Stimulated activated CD8-positive, alpha-beta memory T cell treated with anti-CD3 and anti-CD28 coated beads, Interleukin-7, amount 100 ng/mL, for 1 hour (primary cell): ENCODE measurements at places on chromosomes 12 and 14.

DNA sequence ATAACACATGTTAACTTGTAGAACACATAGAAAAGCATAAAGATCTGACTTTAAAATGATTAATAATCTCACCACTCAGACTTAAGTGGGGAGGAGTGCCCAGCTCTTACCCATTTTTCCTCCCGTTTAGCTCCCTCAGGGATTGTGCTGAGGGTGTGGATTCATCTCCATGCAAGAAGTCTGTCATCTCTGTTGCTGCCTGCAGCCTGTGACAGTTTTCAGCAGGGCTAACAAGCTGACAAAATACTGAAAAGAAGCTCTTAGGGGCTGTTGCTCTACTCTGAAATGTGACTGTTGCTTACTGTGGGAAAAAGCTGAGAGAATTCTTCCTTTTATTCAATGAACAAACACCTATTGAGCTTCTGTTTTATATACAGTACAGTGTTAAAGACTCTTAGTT is 216.2 kb downstream of the CPNE8 start:
- no peak for DNase-seq

GRCh38 chr12:120231316-120232011 is 30.6 kb upstream of the RPLP0 start:
- peak; percentile 40 for DNase-seq

DNA sequence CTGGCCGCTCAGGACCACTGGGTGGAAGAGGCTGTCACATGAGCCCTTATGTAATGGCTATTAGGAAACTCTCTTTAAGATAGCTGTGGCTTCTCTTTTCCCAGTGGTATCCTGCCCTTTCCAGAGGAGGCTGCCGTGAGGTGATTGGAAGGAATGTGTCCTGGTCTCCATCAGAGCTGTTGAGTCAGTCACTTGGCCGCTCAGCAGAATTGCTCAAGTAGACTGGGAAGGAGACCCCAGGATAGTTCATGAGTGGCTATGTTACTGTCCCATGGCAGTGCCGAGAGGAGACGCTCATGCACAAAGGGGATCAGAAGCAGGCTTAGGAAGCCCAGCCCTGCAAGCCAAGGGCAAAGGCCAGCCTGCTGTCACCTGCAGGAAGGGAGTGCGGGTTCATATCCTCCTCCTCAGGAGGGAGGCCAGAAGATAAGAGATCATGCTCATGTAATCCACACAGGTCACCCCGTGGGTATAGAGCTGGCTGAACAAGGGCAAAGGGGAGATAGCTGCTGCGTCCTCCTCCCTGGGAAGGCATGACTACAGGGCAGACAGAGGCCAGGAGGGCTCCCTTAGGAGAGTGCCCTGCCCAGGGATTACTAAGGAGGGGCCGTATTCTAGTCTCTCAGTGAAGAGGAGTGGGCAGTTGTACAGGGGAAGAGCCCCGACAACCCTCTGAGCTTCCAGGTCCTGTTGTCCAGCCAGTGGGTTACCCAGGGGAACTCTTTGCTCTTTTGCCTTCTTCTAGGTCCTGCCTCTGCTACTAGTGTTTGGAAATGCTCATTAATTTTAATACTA is 137.0 kb upstream of the MAX start:
- no peak for DNase-seq

DNA sequence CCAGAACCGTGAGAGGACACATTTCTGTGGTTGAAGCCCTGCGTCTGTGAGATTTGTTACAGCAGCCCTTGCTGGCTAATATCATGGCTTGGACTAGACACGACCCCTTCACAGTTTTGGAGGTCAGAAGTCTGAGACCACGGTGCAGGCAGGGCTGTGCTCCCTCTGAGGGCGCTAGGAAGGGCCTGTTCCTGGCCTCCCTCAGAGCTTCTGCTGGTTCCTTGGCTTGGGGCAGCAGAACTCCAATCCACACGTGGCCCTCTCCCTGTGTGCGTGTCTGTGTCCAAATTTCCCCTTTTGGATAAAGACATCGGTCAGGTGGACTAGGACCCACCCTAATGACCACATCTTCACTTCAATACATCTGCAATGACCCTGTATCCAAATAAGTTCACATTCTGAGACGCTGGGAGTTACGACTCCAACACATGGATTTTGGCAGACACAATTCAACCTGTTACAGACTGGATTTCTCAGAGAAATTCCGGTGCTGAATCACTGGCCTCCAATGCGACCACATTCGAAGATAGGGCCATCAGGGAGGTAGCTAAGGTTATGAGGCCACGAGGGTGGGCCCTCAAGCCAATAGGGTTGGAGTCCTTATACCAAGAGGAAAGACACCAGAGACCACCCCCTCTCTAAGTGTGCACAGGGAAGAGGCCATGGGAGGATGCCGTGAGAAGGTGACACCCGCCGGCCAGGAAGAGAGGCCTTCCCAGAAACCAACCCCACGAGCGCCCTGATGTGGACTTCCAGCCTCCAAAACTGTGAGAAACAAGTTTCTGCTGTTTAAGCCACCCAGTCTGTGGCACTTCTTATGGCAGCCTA is 43.6 kb upstream of the PPP2R5C start:
- DNase-seq, result no peak

DNA sequence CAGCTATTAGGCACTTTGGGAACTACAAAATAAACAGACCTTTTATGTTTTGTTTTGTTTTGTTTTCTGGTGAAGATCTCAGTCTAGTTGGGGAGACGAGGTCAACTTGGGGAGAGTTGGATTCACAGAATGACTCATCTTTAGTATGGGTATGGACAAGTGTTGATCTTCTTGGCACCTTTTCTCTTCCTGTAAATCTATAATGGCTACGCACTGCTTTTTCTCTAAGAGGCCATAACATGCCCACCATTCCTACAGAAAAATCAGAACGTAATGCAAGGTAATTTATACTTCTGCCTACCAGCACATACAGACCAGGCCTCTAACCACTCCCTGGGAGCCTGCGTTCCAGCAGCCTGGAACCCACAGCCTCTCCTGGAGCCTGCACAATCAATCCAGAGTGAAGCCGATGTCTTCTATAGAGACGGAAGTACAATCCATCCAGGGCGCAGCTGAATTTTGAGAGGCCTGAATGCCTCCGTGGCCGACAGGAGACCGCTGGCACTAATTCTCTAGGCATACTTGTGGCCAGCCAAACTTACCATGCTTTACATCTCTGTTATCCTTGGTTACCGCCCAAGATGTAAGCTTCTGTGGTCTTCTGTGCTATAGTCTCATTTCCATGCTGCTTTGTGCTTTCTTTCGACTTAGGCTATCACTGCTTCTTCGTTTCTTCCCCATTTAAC is 717 bp downstream of the PPHLN1 start:
- no peak for DNase-seq

GRCh38 chr14:61774861-61775260 is 12.6 kb downstream of the SNAPC1 start:
- no peak for DNase-seq

- no peak for DNase-seq
Measured at GRCh38 chr12:53696285-53696654, 20.4 kb upstream of the ATP5MC2 start.

DNA sequence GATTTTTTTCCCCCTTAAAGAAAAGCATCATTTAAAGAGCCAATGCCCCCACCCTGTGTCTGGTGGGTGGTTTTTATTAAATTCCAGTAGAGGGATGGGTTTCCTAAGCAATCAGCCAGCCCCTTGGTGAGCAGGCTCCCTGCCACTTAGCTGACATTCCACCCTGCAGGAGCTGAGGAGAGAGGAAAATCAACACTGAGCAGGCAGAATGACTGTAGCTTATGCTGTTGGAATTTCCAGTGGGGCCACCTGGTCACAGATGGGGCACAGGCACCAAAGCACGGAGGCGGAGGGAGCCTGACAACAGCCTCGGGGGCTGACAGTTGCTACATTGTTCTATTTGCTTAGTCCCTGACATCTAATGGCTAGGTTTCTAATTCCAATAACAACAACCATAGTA is 127.7 kb downstream of the TMEM30B start:
- DNase-seq, result no peak

GRCh38 chr12:71691504-71692129 is 5.7 kb downstream of the TMEM19 start:
- no peak for DNase-seq

DNA sequence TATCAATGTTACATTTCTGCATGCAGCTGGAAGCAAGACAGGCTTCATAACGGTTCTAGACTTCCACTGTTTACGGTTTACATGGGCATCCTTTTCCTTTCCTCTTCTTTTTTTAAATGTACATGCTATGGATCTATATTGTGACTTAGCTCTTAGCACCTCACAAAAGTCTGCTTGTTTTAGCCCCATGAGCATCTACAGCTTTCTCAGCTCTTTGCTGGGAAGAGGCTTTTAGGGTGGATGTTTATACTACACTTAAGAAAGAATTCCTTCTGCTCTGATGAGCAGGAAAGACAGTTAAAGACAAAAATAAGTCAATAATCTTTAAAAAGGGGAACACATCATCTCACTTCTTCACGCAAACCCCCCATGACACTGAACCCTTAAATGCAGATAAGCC is 51.4 kb downstream of the KICS2 start:
- DNase-seq, result no peak

- no peak for DNase-seq
Measured at GRCh38 chr14:60309867-60310552, 61.0 kb downstream of the PPM1A start.

DNA sequence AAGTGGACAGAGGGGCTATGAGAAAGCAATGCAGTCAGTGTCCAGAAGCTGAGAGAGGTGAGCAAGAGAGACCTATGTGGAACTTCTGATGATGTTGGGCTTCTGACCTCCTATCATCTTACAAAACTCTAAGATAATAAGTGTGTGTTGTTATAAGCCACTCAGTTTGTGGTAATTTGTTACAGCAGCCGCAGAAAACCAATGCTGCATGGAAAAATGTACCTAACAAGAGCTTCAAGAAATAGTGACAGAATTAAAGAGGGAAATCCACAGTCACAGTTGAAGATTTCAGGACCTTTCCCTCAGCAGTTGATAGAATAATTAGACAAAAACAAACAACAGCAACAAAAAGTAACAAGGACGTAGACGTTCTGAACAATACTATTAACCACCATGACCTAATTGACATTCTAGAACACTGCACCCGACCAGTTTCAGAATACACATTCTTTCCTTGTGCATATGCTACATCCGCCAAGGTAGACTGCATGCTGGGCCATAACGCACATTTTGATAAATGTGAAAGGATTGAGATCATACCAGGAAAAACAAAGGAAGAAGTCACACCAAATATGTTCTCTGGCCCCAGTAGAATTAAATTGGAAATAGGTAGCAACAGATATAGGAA is 1.8 kb upstream of the EVL start:
- DNase-seq, result no peak

- DNase-seq, result no peak
Measured at GRCh38 chr12:4787965-4788364, 67.8 kb downstream of the GALNT8 start.

DNA sequence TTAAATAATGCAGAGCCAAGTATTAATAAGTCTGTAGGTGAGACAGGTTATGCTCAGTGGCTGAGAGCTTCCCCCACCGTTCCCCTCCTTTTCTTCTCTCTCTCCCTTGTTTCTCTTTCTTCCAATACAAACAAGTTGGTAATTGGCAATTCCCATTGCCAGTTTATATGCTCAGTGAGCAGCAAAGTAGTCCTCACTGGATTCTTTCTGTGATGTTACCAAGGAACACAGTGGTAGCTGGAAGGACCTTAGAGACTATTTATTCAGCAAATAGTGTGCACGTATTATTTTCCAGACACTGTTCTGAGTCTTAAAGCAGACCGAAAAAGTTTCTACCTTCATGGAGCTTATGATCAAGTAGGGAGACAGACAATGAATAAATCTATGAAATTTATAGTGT is 344.4 kb downstream of the FUT8 start:
- DNase-seq, result no peak

- no peak for DNase-seq
Measured at GRCh38 chr12:65430571-65431306, 152.3 kb downstream of the MSRB3 start.

DNA sequence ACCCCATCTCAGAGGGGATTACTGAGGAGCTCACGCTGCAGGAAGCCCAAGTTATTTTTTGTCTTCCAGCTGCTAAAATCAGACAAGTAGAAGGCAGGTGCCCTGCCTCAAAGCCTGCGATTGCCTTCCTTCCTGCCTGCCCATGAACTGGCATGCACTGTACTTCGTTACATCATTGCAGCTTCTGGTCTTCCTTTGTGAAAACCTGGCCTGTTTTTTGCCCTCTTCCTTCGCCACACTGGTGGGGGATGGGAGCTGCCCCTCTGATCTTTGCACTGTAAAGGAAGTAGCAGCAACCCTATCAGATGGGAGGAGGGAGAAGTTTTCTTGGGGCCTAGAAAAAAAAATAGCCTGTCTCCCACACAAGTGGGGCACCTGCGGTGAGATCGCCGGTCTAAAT is 1098.7 kb downstream of the BCL11B start:
- peak; percentile 42 for DNase-seq

GRCh38 chr12:26299751-26300150 is 104.4 kb downstream of the SSPN start:
- no peak for DNase-seq

DNA sequence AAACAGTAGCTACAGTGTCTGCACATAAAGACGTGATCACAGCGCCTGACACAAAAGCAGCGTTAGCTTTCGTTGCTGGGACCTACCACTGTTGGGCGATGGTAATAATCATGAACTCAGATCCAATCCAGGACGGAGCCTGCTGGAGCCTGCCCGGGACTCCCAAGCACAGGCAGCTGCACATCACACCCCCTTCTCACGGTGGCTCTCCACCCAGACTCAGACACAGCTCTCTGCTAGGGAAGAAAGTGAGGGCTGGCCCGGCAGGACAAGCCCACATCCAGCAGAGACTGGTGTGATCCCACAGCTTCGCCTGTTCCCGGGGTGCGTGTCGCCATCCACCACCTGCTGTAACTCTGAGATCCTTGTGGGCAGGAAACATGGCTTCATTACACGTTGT is 49.9 kb upstream of the FOXN3 start:
- no peak for DNase-seq

- no peak for DNase-seq
Measured at GRCh38 chr12:100404769-100405407, 48.0 kb downstream of the SLC17A8 start.

- DNase-seq, result no peak
Measured at GRCh38 chr12:11804130-11804529, 154.7 kb downstream of the ETV6 start.

GRCh38 chr14:23421594-23421993 is 13.5 kb upstream of the MYH6 start:
- no peak for DNase-seq

- no peak for DNase-seq
Measured at GRCh38 chr14:58822856-58823255, 185.1 kb downstream of the DACT1 start.
